Activated CD4-positive, alpha-beta T cell treated with anti-CD3 and anti-CD28 coated beads, Interleukin-2, amount 50 U/mL, for 1 hour (primary cell): ENCODE measurements at places on chromosomes 5 and 9.

DNA sequence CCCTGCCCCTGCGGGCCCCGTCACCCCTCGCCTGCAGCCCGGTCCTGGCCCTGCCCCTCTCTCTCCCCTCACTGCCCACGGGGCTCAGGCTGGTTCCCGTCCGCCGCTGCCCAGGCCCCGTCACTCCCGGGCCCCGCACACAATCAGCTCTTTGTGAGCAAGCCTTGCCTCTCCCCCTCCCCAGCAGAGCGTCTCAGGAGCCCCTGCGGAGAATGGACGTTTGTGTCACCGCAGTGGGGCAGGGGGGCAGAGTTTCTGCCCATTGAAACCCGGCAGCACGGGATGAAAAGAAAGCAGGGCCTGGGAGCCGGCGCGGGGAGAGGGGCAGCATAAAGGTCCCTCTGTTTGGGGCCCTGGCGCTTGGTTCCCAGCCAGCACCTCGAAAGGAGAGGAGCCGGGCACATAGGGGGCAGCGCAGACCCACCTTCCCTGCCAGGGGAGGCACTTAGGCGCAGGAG, 13.5 kb upstream of the NUP214 start:
- DNase-seq, result no peak

GRCh38 chr5:159826351-159827214, 89.7 kb upstream of the ADRA1B start:
- DNase-seq, result no peak

DNA sequence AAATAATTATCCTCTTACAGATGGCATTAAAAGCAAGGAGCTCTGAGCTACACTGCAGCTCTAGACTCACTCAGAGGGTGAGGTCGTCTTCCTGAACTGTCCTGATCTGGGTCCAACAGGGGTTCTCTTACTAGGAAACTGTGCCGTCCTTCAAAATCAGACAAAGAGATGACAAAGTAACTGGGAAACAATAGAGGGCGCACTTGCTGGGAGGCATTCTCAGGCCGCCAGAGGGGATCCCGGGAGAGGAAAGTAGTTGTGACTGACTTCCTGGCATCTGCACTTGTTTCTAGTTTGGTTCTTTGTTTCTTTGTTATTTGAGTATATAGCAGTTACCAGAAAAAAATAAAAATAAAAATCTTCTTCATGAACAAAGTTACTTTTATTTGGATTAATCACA, 142.9 kb upstream of the MSX2 start:
- DNase-seq, result no peak

- no peak for DNase-seq
Observed at GRCh38 chr9:14710804-14711203, 11.7 kb downstream of the CER1 start.

DNA sequence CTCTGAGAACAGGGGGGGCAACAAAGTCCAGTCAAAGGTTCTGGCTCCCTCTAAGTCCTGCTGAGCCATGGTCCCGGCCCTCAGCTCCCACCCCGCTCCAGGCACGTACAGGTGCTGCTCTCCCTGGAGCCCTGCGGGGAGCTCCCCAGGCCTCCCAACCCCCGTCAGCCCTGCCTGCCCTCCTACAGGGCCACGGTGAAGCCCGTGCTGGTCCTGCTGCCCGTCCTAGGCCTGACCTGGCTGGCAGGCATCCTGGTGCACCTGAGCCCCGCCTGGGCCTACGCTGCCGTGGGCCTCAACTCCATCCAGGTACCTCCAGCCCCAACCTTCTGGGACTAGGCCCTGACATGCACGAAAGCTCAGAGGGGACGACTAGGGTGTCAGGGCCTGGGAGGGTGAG, 20.1 kb downstream of the ADGRD2 start:
- no peak for DNase-seq

DNA sequence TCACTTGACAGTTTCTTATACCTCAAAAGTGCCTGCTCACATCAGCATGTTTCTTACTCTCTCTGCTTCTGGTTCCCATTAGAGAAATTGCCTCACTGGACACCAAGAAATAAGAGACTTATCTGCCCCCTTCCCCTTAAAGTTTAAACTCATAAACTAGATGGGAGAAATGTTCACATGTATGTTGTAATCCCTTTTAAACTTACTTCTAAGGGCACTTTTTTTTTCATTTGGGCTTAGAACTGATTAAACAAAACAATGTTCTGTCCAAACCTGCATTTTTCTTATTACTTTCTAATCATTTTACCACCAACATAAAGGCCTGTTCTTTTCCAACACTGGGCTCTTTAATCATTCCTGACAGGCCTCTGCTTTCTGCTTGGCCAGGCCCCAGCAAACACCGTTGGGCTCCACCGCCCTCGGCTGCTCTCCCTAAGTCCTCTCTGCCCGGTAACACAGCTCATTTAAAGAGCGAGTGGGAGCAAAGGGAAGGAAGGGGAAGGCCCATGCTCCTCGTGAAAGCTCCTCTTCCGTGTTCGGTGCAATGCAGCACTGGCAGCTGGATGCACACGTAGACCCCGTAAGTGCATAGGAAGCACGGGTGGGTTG, 53.4 kb downstream of the ROR2 start:
- DNase-seq, result no peak

GRCh38 chr5:173829826-173830225, 58.3 kb upstream of the CPEB4 start:
- DNase-seq, result no peak

GRCh38 chr5:158212237-158212636, 353.3 kb upstream of the CLINT1 start:
- no peak for DNase-seq

DNA sequence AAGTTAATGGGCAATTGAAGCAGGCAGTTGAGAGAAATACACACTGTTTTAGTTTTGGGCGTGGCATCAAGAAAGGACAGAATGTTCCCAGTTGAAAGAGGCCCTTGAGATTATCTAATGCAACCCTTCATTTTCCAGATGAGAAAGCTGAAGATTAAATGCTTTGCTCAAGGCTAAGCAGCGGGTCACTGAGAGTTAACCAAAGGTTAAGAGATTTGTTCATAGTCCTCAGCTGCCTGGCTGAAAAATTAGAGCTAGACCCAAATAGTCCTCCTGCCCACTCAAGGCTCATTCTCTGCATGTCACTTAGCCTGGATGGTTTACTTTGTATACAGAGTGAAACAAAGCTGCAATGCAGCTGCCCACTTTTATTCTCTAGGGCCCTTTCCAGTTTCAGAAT, 46.7 kb upstream of the MAMDC2 start:
- no peak for DNase-seq

GRCh38 chr9:34125681-34126206, 754 bp downstream of the DCAF12 start:
- DNase-seq, result no peak

GRCh38 chr9:97389249-97389648, 22.6 kb upstream of the TDRD7 start:
- DNase-seq, result no peak

GRCh38 chr5:59543821-59544442, 349.6 kb downstream of the PDE4D start:
- no peak for DNase-seq

DNA sequence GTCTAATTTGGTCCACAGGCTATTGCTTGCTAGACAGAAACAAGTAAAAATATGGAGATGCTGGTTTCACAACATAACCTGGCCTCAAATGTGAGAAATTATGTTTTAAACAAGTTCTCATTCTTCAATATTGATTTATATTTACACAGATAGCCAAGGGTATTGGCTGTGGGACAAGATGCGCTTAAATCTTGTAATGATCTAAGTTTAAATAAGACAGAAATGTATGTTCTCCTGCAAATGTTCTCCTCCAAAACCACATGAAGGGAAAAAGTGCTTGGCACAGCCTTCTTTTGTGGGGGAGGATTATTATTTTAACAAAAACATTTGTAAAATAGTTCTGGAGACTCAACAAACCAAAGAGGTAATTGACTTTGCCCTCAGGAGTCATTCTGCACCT, 356.0 kb downstream of the DMAC1 start:
- no peak for DNase-seq

DNA sequence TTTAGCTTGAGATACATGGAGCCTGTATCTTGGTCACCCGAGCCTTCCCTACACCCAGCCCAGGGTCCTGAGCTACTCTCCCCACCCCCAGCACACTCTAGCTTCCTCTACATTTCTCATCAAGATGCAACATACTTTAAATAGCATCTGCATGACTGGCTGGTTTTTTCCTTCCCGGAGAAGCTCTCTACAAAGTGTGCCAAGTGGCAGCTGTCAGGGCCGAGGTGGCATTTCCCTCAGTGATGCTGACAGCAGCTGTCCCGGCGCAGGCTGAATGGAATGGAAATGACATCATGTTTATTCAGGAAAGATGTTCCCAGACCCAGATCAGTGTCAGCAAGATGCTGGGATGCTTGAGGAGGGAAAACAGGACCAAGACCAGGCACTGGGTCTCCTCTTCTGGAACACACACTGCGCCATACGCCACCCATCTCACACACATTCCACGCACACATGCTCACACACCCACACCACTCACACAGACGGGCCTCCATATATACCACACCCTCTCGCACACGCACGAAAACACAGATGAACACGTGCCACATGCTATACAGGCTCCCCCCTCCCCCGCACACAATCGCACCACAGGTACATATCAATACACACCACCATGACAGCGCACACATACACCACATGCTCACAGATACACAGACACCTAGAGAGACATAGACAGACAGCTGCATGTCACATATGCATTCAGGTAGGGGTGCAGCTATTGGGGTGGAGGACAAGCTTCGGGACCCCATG, 67.8 kb downstream of the LHX2 start:
- DNase-seq, result no peak

DNA sequence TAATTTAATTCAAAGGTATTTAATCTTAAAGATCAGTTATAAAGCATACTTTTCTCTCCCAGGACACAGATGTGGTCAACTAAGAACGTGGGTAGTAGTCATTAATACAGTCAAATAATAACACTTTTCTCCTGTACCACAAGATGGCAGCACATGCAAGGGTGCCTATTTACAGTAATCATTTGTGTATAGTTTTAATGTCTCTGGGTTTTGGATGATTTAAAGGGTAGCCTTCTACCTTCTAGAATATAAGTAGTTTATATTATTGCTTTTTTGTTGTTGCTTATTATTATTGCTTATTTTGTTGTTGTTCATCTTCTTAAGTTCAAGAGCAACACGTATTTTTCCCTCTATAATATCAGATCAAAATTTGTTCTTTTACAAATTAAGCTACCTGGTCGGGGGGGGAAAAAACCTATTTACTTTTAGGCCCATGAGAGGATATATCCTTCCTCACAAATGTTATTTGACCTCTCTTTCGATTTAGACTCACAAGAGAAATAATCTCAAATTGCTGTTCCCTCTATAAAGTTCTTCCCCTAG, 59.6 kb upstream of the SLC27A6 start:
- DNase-seq, result peak; percentile 32

- no peak for DNase-seq
Observed at GRCh38 chr9:126663661-126664072, 49.9 kb downstream of the LMX1B start.

DNA sequence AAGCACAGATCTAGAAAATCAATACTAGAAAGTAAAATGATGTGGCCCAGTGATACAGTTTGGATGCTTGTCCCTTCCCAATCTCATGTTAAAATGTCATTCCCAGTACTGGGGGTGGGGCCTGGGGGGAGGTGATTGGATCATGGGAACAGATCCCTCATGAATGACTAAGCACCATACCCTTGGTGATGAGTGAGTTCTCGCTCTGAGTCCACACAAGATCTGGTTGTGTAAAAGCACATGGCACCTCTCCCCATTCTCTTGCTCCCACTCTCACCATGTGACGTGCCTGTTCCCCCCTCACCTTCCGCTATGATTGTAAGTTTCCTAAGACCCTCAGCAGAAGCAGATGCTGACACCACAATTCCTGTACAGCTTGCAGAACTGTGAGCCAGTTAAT, 234.2 kb upstream of the CDH6 start:
- DNase-seq, result no peak

GRCh38 chr9:98916660-98917059, 27.0 kb upstream of the COL15A1 start:
- DNase-seq, result no peak

- DNase-seq, result no peak
Observed at GRCh38 chr9:11269036-11269435, 656.2 kb upstream of the PTPRD start.

GRCh38 chr5:117551236-117551635, 976.6 kb upstream of the SEMA6A start:
- no peak for DNase-seq

DNA sequence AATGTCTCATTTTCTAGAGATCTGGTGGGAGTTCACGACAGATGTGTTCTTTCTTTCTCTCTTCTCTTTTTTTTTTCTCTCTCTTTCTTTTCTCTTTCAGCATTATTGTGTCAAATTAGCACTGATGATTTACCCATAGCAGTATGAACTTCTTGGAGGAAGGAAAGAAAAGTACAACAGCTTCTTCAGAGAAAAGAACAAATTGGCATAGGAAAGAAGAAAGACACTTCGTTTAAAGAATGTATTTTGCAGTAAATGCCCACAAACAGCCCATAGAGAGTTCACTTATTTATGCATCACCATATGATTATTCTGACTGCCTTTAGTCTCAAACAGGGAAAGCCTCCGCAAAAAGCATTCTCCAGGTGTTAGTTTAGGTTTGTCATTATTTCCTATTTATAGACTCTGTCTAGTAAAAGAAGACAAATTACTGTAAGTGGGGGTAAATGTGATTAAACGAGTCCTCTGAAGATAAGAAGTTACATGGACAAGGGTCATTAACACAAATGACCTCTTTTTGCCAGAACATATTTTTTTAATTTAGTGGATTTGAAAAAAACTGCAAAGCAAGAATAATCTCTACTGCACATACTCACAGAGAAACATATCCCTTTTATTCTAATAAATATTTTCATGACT, 68.0 kb downstream of the POU5F2 start:
- DNase-seq, result no peak

DNA sequence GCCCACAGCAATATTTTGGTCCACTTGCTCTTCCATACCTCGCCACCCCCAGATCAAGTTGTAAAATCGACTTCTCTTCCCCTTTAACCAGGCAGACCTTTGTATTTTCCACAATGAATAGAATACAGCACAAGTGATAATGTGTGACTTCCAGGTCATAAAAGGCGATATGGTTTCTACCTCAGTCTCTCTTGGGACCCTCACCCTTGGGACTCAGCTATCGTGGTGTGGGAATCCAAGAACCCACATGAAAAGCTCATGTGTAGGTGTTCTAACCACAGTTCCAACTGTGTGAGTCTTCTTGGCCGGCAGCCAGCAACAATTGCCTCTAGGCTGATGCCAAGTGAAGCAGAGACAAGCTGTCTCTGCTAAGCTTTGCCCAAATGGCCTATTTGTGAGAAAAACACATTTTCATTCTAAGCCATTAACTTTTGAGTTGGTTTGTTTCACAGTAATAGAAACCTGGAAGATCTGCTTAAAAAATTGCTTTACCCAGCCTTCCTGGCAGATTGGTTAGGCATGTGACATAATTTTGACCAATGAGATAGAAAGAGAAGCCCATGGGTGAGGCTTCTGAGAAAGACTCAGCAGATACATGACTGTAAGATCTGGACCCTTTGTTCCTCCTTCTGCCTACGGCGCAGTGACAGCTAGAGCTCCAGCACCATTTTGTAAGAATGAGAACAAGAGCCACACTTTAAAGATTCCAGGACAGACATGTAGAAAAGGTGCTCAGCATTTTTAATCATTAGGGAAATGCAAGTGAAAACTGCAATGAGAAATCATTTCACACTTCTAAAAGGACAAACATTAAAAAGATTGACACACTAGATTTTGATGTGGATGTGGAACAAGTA, 18.3 kb upstream of the MLLT3 start:
- DNase-seq, result peak; percentile 84

- no peak for DNase-seq
Observed at GRCh38 chr9:98134702-98135557, 15.9 kb upstream of the TRIM14 start.
